Upper lobe of right lung (tissue), 1 donor: ENCODE measurements at places on chromosomes 3 and 15. TPM values are rescaled to one million over a fixed set of nuclear protein-coding genes. Genes with fewer than 3 reads are reported as not detected.

Gene COL6A5
- 6.3 TPM for total RNA-seq

Gene MUSTN1
- 5.4 TPM for total RNA-seq

Gene ASB14
- not detected for total RNA-seq

Gene RTP3
- total RNA-seq = not detected

GRCh38 chr3:60812502-60812901, 438.8 kb downstream of the FHIT start:
- DNase-seq = no peak

DNA sequence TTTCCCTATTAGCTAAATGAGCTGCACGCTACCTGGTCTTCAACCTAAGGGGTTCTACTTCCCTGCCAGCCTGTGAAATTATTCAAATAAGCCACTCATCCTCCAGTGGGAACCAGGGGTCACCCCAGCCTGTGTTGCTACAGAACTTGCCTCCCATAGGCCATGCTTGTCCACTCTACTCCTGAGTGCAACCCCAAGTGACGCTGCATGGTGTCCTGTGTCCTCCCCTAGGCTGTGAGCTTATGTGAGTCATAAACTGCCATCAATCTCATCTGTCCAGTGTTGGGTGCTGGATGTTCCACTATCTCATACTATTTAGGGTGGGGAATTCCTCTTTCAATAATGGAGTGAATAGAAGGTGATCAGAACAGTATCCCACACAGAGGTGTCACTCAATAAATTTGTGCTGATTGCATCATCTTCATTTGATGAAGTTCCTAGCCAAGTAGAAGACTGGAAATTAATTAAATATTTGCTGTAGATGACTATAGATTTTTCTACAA, 49.8 kb upstream of the SSR3 start:
- DNase-seq = no peak

- DNase-seq = no peak
Observed at GRCh38 chr15:94460624-94461023, 229.3 kb downstream of the MCTP2 start.

DNA sequence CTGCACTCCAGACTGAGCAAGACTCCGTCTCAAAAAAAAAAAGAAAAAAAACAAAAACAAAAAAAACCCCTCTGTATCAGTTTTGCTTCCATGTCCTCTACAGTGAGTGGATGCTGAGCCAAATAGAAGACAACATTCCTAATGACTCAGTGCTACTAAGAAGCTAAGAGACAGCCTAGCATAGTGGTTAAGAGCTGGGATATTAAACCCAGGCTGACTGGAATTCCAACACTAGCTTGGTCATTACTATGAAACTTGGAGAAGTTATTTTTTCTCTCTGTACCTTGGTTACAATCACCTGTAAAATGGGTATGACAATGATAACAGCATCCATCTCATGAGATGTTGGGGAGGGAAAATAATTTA, 60.9 kb upstream of the PYGO1 start:
- DNase-seq = no peak

GRCh38 chr3:152438181-152438580, 169.5 kb downstream of the MBNL1 start:
- DNase-seq = no peak

- DNase-seq = no peak
Observed at GRCh38 chr3:54705730-54706129, 222.1 kb downstream of the LRTM1 start.

- no peak for DNase-seq
Observed at GRCh38 chr3:121817753-121818152, 17.1 kb downstream of the IQCB1 start.

DNA sequence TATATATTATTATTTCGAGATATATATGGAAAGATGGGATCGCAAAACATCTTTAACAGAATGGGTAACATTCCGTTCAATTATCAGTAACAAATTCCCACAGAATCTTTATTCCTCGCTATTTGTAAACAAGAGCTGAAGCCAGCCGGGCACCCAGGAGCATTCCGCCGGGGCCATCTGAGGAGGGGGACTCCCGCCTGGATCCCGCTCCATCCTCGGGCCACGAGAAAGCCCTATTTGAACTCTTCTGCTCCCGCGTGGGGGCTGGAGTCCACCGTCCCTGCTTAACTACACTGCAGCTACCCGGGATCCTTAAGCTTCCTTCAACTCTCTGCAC, 687 bp downstream of the GPR176 start:
- no peak for DNase-seq

GRCh38 chr15:33701304-33701696, 267.0 kb upstream of the CHRM5 start:
- DNase-seq = no peak
